ENCODE measurements at places on chromosomes 2 and 18.

- no peak for DNase-seq
Observed at GRCh38 chr18:74579496-74580065, 18.1 kb upstream of the ZNF407 start.

- no peak for DNase-seq
Observed at GRCh38 chr2:68031043-68031442, 31.8 kb downstream of the C1D start.

GRCh38 chr18:48950536-48951447 is at the start of gene SMAD7:
Gene SMAD7 (minus strand): TSS chr18:48950965. CDS start chr18:48950424, 541 bp downstream.
- peak; percentile 58 for DNase-seq

GRCh38 chr18:51480407-51481261 is 283.2 kb upstream of the MEX3C start:
- no peak for DNase-seq

- peak; percentile 96 for DNase-seq
Observed at GRCh38 chr2:38959938-38960608, 70.4 kb downstream of the ARHGEF33 start.

- DNase-seq = peak; percentile 57
Observed at GRCh38 chr2:236568068-236568921, 1.3 kb upstream of the ACKR3 start.

GRCh38 chr2:181374781-181375675 is 82.2 kb upstream of the ITGA4 start:
- no peak for DNase-seq

- DNase-seq = no peak
Observed at GRCh38 chr2:215851082-215851481, 162.3 kb downstream of the MREG start.

DNA sequence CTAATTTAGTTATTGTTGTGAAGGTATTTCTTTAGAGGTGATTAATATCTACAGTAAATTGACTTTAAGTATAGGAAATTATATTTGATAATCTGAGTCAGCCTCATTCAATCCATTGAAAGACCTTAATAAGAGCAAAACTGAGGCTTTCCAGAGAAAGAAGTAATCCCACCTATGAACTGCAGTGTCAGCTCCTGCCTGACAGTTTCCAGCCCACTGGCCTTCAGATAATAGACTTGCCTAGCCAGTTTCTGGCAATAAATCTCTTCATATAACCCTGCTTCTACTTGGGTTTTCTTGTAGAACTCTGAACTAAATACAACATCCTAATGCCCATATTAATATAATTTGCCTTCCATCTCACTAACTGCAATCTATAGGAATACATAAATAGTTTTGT is 437.9 kb upstream of the UBE2E3 start:
- DNase-seq = no peak

DNA sequence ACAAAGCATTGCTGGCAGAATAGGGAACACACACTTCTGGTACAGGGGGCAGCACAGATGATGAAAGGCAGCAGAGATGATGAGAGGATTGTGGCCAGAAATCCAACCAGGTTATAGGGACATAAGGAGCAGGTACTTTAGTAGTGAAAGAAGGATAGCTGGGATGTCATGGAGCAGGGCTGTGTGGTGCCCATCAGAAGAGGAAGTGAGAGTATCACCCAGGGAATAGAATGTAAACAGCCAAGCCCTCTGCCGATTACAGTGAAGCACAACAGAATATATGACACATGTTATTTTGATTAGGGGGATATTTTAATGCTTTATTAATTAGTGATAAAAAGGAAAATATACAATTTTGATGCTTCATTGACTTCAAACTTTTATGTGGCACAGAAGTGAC is 883.4 kb upstream of the CDH2 start:
- peak; percentile 3 for DNase-seq

DNA sequence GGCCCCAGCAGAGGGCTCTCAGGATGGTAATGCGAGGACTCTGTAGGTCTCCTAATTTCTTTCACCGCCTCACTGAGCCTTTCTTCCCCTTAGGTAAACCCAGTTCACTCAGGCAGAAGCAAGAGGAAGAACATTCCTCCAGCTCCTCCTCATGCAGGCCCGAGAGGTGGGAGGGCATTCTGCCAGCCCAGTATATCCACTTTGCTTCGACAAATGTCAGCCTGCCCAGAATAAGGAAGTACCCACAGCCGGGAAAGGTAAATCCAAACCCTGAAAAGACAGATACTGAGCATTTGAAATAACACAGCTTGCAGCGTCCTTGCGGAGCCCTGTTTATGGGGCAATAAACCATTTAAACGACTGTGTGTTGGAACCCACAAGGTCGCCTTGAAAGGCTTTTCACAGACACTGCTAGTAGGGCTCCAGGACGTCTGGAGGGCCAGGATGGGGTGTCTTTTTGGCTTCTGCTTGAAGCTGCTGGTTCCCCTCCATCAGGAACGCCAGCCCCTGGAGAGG is 63.0 kb upstream of the STPG4 start:
- DNase-seq = peak; percentile 47

DNA sequence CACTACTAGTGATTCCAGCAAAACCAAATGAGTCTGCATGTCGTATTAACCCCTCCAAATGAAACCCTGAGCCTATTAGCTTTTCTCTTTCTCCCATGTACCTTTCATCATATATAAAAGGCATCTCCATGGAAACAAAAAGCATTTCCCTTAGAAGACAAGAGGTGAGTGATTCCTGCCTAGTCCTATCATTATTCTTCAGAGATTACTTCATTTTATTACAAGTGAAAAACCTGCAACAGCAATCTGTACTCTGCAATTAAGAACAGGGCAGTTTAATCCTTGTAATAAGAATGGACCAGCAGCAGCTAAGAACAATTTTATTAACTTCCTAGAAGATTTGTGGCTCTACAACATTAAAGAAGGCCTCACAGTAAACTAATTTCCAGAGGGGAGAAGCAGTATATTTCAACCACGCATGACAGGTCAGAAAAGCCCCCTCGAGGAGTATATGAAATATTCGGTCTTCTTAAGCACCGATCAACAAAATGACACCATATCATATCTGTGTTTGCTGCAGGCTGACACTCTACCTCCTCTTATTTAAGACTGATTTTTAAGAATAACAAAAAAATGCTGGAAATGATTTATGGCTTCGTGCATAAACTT is 132.3 kb upstream of the TFPI start:
- no peak for DNase-seq

GRCh38 chr2:145007093-145007959 is 487.4 kb upstream of the ZEB2 start:
- peak; percentile 31 for DNase-seq

GRCh38 chr2:241033336-241033987 is 35.0 kb downstream of the SNED1 start:
- no peak for DNase-seq

GRCh38 chr18:666177-666576 is 8.7 kb downstream of the TYMS start:
- no peak for DNase-seq

- DNase-seq = no peak
Observed at GRCh38 chr2:119735565-119735964, 24.2 kb upstream of the PTPN4 start.

- DNase-seq = no peak
Observed at GRCh38 chr2:28160986-28161425, 231.7 kb upstream of the FOSL2 start.

DNA sequence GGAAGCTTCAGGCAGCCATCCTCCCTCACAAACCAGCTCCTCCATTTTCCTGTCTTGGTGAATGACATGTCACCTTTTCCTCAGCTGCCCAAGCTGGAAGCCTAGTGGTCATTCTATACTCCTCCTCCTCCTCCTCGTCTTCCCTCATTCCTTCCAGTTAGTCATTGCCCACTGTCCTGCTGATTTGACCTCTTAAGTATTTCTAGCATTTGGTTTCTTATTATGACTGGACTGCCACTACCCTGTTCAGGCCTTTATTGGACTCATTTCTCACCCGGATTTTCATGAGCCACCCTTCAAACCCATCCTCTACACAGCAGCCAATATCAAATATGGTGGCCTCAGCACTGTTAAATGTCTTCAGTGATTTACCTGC is 21.9 kb upstream of the MGAT5 start:
- DNase-seq = no peak

- DNase-seq = no peak
Observed at GRCh38 chr2:95021847-95022246, 3.7 kb upstream of the MAL start.

DNA sequence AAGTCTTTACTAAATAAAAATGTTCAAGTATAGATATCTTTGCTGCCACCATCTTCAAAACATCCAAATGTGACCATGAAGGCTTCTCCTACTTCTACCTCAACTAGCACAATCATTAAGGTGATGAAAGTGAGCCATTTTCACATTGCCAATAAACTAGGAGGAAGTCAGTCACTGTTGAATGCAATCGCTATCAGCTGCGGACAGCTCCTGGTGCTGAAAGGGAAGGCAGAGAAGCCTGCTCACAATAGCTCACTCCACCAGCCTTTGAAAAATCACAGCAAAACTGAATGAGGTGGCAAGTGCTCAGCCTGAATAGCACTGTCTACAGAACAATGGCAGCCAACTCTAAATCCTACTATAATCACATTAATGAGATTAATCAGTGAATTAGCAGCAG is 2.2 kb downstream of the MYT1L start:
- DNase-seq = peak; percentile 4

- DNase-seq = no peak
Observed at GRCh38 chr2:133675-134593, 87.6 kb upstream of the FAM110C start.

- DNase-seq = peak; percentile 60
Observed at GRCh38 chr2:172710584-172711047, 25.0 kb upstream of the RAPGEF4 start.

DNA sequence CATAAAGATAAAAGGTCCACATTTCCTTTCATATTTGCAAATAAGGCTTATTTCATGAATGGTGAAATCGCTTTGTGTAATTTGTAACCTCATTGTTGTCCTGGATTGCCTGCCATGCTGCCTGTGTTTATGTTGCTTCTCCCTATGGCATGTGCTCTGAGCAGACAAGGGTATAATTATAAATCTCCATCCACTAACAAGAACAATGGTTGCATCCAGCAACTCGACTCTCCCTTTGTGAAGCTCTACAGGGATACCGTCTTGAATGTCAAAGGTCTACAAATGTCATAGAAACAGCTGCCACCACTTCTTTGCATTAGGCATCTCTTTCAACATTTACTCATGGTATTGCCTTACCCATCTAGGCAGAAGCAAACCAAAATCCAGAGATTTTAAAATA is 209.6 kb downstream of the SLC8A1 start:
- no peak for DNase-seq

- DNase-seq = no peak
Observed at GRCh38 chr2:236012155-236012554, 156.0 kb downstream of the GBX2 start.

- no peak for DNase-seq
Observed at GRCh38 chr2:157261199-157261782, 3.8 kb downstream of the GALNT5 start.

- DNase-seq = peak; percentile 48
Observed at GRCh38 chr2:134207589-134208209, 46.2 kb upstream of the MGAT5 start.

DNA sequence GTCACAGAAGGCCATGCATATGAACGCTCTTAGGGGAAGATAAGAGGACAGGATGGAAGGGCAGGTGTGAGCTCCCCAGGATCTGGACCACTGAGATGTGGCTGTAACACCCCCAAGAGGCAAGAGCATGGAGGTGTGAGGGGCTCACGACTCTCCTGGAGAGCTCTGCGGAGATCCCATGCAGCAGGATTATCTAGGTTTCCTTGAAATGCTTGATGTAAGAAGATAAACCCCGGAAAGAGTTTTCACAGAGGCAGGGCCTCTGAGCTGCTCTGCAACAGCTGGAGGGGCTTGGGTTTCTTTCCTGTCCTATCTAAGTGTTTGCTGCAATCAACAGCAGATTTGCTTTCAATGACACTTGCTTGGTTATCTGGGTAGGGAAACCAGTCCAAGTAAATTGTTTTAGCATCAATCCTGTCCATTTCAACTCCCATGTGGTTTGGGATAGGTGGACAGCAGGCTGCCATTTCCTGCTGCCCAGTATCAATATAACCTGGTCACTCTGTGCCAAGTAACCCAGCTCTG is 138.9 kb downstream of the SMAD2 start:
- DNase-seq = no peak

DNA sequence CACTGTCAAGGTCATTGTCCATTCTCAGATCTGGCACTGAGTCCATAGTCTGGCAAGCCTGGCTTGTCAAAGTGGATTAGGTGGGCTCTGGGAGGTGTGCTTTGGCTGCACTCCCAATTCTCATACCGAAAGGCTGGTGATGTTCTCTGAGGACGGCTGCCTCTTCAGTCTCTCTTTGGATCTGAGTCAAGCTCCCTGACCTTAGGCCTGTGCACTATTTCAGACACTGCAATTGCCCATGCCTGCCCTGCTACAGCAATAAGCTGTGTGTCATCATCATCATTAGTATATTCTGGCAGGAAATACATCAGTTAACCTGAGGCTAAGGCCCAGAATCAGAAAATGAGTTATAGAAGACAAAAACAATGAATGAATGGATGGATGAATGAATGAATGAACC is 1.6 kb upstream of the SLC5A7 start:
- DNase-seq = no peak

- DNase-seq = no peak
Observed at GRCh38 chr18:28786926-28787325, 610.0 kb upstream of the CDH2 start.

All from suppressor macrophage (primary cell).